ENCODE measurements at places on chromosomes 13 and 19.

DNA sequence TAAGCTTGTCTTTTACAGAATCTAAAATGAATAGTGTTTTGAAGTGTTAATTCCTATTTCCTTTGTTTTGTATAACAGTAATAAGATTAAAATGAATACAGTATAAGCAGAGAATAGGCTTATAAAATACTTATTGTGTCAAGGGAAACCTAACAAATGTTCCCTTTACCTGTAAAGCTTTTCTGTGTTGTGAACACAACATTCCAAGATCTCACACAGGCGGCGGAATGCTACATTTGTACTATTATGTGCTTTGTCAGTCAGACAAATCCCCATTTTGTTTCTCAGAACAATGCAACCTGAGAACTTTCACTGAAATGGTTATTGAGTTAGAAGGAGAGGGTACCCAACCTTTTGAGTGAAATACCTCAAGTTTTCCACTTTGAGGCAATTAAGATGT is 1170.3 kb downstream of the OLFM4 start:
- DNase-seq: no peak

DNA sequence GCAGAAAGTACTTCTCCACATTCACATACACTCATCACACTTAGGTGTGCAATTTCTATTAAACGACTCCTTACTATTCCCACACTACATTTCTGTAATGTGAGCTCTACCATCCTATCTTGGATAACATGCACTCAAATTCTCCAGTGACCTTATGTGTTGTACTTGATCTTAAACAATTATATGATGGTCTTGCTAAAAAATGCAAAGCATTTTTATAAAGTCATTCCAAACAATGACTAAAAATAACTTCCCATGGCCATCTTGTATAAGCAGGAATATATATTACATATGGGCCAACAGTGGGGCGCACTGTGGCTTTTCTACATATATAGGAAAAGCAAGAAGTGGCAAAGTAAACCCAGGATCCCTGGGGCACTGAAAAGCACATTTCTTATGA is 155.5 kb downstream of the FLT1 start:
- DNase-seq: no peak

GRCh38 chr13:42876887-42877545 is 95.6 kb downstream of the FAM216B start:
- DNase-seq: no peak

GRCh38 chr19:15488489-15489226 is 9.4 kb upstream of the PGLYRP2 start:
- no peak for DNase-seq

GRCh38 chr19:4749870-4750590 is 26.4 kb upstream of the DPP9 start:
- no peak for DNase-seq

DNA sequence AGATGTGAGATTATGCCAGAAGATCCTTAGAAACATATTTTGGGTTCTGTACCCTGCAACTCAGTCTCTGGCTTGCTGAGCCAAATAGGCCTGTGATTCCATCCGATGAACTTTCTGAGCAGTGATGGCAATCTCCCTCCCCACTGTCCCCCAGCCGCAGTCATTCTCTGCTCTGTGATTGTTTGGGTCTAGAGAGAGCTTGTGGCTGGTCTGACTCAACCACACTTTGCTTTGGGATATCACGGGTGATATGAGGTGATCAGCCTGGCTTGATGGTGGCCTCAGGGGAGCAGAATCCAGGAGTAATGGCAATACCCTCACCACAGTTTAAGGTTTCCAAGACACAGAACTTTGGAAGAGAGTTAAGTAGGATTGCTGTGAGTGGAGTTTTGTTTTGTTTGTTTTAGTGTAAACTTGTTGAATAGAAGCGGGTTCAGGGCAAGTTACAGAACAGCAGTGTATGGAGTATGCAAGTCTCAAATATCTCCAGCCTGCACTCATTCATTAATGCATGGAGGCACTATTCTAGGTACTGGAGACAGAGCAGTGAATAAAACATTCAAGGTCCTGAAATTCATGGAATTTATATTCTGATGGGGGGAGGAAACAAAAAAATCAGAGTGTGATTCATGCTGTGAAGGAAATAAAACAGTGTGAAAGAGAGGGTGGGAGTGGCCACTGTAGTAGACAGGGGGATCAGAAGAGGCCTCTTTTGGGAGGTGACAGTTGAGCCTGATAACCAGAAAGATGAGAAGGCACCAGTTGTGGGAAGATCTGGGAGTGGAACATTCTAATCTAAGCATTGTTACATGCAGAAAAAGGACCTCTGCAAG is 5.3 kb downstream of the SAMD4B start:
- DNase-seq: no peak

DNA sequence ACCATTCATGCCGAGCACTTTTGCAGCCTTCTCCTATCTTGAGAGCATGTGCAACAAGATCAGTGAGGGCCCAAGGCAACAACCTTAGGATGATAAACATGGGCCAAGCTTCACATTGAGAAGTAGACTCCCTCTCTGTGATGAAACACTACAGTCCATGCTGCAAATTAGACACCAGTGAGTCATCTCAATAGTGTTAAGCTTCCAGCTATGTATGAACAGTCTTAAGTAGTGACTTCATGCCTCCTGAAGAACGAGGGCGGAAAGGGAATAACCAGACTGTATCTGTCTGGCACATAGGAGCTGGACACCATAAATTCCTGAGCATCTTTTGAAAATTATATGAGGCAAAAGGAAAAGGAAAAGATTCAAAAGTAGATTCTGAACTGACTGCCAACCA is 309.9 kb upstream of the SLITRK1 start:
- DNase-seq: no peak

- DNase-seq: no peak
These were observed 82.6 kb downstream of the MAB21L1 start for GRCh38 chr13:35393886-35394285.

GRCh38 chr19:13149628-13150186 is 468 bp downstream of the STX10 start:
- no peak for DNase-seq

DNA sequence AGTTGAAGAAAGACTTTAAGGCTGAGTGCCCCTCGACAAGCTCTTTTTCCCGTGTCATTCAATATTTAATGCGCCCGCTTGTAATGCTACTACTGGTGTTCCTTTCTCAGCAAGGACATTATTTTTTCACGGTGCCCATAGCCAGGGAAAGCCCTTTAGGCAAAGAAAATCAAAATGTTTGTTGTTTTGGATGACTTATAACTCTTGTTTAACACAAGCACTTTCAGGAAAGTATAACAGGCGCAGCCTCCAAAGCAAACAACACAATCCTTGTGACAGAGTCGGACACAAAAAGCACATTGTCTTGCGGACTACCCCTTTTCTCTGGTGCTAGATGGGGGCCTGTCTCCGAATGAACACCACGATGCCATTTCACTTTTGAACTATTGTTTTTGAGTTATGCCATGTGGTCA is 12.4 kb downstream of the ZIC5 start:
- no peak for DNase-seq

DNA sequence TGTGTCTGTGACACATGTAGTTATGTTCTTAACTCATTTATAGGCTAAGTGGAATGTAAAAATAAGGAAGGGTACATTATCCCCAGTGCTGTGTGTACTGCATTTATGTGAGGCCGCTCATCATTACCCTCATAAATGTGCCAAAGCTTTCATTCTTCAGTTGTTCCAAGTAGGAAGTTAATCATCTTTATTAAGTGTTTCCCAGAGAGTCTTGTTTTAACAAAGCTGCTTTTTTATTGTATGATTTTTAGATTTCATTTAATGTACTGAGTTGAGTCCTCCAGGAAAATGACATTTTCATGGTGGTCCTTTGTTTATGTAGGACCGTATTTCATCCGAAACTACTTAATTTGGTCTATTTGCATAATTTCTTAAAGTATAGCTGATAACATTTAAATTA is 379.8 kb downstream of the DLEU7 start:
- DNase-seq: no peak

DNA sequence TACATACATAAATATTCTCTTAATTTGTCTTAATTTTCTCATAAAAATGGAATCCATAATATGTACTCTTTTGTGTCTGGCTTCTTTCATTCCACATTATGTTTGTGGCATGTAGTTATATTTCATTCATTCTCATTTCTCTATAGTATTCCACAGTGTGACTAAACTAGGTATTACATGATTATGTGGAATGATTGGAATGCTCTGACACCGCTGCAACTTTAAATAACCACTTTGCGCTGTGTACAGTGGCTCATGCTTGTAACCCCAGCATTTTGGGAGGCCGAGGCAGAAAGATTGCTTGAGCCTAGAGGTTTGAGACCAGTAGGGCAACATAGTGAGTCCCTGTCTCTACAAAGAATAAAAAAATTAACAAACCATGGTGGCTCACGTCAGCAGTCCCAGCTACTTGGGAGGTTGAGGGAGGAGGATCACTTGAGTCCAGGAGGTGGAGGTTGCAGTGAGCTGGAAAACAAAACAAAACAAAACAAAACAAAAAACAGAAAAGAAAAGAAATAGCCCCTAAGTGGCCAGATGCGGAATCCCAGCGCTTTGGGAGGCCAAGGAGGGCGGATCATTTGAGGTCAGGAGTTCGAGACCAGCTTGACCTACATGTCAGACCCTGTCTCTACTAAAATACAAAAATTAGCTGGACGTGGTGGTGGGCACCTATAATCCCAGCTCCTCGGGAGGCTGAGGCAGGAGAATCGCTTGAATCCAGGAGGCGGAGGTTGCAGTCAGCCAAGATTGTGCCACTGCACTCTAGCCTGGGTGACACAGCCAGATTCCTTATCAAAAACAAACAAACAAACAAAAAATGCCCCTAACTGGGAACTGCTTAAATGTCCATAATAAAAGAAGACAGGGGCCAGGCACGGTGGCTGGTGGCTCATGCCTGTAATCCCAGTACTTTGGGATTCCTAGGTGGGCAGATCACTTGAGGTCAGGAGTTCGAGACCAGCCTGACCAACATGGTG is 8.0 kb upstream of the SAE1 start:
- no peak for DNase-seq

GRCh38 chr13:79533781-79534400 is 52.9 kb downstream of the NDFIP2 start:
- DNase-seq: no peak

- no peak for DNase-seq
These were observed 8.5 kb upstream of the DOCK9 start for GRCh38 chr13:98986226-98986846.

DNA sequence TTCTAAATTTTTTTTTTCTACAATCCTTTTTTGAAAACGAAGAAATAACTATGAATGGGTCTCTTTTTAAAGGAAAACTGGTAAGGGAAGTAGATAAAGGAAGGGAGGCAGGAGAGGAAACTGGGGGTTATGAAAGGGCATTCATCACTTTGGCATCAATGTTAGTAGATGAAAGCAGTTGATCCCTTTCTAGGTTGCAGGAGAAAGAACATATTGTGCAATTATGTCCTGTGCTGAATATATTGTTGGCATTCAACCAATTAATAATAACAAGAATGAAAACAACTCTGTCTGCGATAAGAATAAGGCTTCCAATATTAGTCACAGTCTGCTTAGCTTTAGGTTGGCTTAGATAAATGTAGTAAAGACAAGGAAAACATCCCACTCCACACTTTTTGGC is 796.8 kb upstream of the KLHL1 start:
- DNase-seq: no peak

- DNase-seq: no peak
These were observed 365.9 kb downstream of the FGF14 start for GRCh38 chr13:102035969-102036368.

- DNase-seq: no peak
These were observed 542.1 kb downstream of the SLITRK1 start for GRCh38 chr13:83340170-83340569.

- DNase-seq: no peak
These were observed 1.9 kb upstream of the EDDM13 start for GRCh38 chr19:56270676-56271075.

DNA sequence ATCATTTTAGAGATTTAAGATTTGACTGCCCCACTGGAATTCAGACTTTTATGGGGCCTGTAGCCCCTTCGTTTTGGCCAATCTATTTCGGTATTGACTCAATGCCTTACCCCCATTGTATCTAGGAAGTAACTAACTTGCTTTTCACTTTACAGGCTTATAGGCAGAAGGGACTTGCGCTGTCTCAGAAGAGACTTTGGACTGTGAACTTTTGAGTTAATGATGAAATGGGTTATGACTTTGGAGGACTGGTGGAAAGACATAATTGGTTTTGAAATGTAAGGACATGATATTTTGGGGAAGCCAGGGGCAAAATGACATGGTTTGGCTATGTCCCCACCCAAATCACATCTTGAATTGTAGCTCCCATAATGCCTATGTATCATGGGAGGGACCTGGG is 463.0 kb upstream of the KLHL1 start:
- DNase-seq: no peak

GRCh38 chr19:50818859-50819472 is 4.6 kb downstream of the KLK1 start:
- no peak for DNase-seq

DNA sequence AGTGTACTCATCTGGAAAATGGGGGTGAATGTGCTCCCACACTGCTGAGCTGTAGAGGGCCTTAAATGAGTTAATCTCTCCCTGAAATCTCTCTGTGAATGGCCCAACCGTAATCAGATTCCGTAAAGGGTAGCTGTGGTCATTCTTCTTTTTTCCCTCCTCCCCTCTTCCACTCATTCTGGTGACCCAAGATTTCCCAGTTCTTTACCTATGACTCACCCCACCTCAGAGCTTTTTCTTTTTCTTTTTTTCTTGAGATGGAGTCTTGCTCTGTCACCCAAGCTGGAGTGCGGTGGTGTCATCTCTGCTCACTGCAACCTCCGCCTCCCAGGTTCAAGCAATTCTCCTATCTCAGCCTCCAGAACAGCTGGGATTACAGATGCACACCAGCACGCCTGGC is 33.3 kb upstream of the MUC16 start:
- no peak for DNase-seq

GRCh38 chr13:113777311-113778260 is 18.6 kb downstream of the TMEM255B start:
- no peak for DNase-seq

- DNase-seq: no peak
These were observed 433.4 kb downstream of the SLITRK5 start for GRCh38 chr13:88104576-88104975.

GRCh38 chr13:88103824-88104223 is 432.7 kb downstream of the SLITRK5 start:
- DNase-seq: no peak

DNA sequence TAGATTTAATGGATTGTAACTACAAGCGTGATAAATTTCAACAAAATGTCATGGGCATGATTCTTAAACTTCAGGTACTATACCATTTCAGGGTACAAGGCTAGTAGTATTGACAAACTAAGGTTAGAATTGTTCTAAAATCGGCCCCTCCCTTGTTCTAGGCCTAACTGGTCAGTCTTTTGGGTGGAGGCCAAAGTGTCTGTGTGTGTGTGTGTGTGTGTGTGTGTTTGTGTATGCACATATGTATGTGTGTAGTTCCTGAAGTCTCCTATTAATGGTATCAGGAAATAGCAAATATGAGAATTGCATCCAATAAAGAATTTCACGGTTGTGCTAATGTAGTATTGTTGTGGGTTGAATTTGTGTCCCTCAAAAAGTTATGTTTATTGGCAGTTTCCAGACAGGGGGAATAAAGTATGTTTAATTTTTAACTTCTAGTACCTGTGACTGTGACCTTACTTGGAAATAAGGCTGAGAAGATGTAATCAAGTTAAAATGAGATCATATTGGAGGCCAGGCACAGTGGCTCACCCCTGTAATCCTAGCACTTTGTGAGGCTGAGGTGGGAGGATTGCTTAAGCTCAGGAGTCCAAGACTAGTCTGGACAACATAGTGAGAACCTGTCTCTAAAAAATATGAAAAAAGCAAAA is 119.2 kb downstream of the KLF5 start:
- no peak for DNase-seq

All from GM10248 (cell line).